ENCODE measurements at places on chromosomes 6 and 20.

DNA sequence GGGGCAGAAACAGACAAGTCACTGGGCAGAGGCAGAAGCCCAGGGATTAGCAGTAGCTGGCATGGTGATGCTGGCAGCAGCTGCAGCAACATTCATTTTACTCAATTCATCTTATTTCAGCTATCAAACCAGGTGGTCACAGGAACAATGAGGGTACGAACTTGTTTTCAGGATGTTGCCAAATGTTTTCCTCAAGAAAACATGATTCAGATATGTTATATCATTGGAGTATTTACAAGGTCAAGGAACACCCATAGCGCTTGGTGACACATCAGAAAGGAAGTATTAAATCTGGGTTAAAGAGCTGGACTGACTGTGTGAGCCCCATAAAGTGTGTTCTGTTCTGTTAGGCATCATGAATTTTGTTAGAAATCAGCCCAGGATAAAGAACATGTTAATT, 456.9 kb upstream of the ID4 start:
- no peak for DNase-seq

DNA sequence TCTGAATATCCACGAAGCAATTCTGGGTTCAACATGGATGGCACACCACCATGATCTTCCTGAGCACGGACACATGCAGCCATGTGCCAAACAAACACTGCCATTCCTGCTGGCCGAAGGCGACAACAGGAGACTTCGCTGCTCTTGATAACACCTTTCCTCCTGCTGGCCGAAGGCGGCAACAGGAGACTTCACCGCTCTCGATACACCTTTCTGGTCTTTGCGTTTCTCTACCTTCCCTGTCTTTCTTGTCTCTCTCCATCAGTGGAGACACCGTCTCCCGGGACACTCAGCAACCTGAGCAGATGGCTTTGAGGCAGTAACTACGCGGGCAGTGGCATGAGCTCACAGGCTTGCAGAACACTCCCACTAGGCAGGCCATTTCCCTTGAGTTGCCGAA, 54.9 kb upstream of the MPC1 start:
- no peak for DNase-seq

- DNase-seq: peak; percentile 31
These were observed 25.0 kb downstream of the ANGPT4 start for GRCh38 chr20:891058-891705.

DNA sequence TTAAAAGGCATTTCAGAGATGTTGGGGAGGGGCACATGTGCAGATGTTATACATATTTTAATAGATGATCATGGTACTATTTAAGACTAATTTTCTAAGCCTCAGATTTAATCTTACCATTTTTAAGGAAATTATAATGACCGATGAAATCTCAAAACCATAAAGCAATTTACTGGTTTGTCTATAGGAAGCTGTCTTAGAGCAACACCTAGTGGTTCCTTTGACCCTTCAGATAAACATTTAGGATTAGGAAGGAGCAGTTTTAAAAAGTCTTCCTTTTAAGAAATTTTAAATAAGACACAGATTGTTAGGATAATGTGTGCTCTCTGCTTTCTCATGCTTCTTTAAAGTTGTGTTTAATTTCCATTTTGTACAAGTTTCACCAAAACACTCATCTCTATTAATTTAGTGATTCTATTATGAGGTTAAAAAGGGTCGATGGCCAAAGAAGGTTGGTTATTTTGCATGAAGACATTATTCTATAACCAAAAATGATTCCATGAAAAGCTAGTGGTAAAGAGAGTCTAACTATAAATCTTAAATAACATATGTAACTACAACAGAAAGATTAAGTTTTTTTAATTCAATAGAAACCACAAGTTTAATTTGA, 376.4 kb downstream of the HACE1 start:
- no peak for DNase-seq

- no peak for DNase-seq
These were observed at the start of gene KCNS1 for GRCh38 chr20:45100563-45101245. Gene KCNS1, minus strand, starts transcription at chr20:45101127. Its CDS starts 1,891 bp downstream, at chr20:45099236.

GRCh38 chr6:142821860-142822259, 123.1 kb downstream of the HIVEP2 start:
- no peak for DNase-seq

GRCh38 chr6:5606546-5606945, 345.2 kb downstream of the FARS2 start:
- no peak for DNase-seq

DNA sequence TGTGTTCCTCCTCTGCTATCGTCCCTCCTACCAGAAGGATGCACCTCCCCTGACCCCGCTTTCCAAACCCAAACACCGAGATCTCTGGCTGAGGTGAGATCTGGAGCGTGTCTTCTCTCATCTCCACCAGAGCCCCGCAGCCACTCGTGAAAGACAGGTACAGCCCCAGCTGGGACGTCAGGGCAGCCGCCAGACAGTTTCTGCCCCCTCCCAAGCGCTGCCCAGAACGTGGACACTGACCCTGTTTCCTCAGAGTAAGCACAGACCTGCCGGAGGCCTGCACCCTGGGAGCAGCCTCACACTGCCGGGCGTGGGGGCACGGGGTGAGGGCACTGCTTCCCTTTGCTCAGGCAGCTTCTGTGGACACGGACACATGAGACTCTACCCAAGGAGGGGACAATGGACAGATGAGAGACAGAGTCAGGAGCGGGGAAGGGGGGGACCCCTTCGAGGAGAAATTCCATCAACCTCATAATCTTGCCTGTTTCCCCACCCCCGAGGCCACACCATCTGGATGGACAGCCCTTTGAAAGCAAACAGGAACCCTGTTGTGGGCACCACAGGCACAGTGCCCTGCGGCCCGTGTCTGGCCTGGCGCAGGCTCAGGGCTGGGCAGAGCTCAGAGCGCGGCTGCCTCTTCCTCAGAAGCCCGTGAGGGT, 210.6 kb downstream of the DLL1 start:
- no peak for DNase-seq

DNA sequence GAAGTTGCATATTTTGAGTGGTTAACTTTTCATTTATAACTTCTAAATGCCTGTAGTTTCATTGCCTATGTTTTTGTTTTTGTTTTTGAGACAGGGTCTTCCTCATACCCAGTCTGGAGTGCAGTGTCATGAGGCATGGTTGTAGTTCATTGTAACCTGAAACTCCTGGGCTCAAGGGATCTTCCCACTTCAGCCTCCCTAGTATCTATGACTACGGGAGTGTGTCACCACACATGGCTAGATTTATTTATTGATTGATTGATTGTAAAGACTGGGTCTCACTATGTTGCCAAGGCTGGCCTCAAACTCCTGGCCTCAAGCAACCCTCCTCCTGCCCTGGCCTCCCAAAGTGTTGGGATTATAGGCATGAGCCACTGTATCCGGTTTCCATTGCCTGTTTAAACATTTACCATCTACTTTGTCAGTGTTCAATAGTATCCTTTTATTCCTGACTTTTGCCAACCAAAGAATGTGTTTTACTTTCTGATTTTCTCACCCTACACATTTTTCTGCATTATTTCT, 144.6 kb downstream of the CDKAL1 start:
- no peak for DNase-seq

DNA sequence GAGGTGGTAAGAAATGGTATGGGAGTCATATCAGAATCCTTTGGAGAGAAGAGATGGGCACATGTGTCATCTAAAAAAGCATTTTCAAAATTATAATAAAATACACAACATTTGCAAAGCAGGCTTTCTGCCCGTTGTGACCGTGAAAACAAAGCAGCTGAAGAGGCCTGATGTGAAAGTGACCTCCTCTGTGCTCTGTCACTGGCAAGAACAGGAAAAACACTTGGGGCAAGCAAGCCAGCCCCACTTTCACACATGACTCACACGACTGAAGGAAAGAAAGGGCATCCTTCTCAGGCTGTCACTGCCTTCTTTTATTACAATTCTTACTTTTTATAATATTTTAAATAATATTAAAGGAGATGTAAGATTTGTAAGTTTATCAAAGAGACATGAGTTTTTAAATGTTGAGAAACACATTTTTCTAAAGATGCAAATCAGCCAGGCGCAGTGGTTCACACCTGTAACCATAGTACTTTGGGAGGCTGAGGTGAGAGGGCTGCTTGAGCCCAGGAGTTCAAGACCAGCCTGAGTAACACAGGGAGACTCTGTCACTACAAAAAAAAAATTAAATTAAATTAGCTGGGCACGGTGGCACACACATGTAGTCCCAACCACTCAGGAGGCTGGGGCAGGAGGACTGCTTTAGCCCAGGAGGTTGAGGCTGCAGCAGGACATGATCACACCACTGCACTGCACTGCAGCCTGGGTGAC, 143.7 kb downstream of the BTBD9 start:
- no peak for DNase-seq

- no peak for DNase-seq
These were observed 125.6 kb upstream of the STXBP5 start for GRCh38 chr6:147078602-147079001.

DNA sequence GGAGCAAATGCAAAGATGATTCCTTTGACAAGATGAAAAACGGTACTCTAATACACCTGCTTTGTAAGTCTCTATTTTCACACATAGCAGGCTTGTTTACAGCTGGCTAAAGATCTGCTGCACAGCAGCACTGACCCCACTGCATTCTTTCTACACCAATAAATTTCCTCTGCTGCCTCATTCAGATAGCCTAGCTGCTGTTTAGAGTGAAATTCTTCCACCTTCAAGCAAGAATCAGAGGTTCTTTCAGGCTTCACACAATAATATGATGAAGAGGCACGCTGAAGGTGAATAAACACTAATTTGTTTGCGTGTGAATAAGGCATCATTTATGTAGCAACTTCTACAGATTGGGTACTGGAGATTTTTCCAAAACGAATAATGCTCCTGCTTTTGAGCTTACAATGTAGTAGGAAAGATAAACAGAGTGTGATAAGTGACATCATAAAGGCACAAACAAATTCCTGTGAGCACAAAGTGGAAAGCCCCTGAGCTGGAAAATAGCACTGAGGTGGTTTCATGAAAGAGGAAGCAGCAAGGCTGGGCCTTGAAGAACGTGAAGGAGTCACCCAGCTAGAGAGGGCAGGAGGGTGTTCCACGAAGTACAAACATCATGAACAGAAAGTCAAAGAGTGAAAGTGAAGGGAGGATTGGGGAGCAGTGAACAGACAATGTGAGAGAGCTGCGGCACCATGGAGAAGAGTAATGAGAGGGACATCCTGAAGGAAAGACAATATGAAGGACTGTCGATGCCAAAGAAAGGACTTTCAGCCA, 543.4 kb downstream of the CD83 start:
- no peak for DNase-seq

GRCh38 chr6:107355659-107356058, 103.7 kb downstream of the PDSS2 start:
- DNase-seq: peak; percentile 3

DNA sequence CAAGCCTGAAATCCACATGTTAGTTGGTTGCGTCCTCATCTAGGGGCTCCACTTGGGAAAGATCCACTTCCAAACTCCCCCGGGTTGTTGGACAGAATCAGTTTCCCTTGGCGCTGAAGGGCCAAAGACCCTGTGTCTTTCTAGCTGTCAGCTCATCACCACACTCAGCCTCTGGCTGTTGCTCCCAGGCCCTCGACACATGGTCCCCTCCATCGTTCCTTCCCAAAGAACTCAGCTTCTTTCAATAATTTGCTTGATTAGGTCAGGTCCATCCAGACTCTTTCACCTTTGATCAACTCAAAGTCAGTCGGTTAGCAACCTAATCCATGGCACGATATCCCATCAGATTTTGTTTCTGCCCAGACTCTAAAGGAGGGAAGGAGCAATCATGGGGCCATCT, 254.8 kb upstream of the SULF2 start:
- no peak for DNase-seq

DNA sequence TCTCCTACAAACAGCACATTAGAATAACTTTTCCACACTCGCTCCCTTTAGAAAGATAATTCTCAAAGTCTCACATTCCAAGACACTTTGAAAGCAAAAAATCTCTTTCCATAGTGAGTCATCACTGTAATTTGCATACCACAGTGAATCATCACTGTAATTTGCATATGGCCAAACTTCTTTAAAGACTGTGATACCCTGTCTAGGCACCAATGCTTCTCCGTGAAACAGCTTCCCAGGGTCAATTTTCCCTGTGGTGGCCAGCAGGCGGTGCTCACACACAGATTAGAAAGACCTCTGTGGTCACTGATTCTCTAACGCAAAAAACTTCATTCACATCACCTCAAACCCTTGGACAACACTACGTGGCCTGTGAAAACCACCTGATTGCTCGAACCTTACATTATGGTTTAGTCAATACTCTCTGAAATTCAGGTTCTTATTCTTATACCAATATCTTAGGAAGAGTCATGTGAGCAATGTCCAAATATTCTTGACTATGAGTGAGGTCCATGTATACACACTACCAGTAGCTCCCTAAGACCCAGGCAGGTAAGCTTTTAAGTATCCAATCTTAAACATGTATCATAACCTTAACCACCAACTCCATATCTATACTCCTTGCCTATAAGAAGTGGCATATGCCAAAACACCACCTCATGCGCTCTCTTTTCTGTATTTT, 78.5 kb upstream of the PHACTR1 start:
- peak; percentile 3 for DNase-seq

- no peak for DNase-seq
These were observed 26.5 kb upstream of the ZFAND3 start for GRCh38 chr6:37793067-37793466.

GRCh38 chr6:90038961-90039653, 144.8 kb downstream of the GJA10 start:
- DNase-seq: no peak
